Stimulated activated CD8-positive, alpha-beta memory T cell treated with anti-CD3 and anti-CD28 coated beads, Interleukin-7, amount 100 ng/mL, for 1 hour (primary cell): ENCODE measurements at places on chromosomes 1 and 21.

- no peak for DNase-seq
These were observed 3.8 kb upstream of the CA6 start for GRCh38 chr1:8941906-8942305.

DNA sequence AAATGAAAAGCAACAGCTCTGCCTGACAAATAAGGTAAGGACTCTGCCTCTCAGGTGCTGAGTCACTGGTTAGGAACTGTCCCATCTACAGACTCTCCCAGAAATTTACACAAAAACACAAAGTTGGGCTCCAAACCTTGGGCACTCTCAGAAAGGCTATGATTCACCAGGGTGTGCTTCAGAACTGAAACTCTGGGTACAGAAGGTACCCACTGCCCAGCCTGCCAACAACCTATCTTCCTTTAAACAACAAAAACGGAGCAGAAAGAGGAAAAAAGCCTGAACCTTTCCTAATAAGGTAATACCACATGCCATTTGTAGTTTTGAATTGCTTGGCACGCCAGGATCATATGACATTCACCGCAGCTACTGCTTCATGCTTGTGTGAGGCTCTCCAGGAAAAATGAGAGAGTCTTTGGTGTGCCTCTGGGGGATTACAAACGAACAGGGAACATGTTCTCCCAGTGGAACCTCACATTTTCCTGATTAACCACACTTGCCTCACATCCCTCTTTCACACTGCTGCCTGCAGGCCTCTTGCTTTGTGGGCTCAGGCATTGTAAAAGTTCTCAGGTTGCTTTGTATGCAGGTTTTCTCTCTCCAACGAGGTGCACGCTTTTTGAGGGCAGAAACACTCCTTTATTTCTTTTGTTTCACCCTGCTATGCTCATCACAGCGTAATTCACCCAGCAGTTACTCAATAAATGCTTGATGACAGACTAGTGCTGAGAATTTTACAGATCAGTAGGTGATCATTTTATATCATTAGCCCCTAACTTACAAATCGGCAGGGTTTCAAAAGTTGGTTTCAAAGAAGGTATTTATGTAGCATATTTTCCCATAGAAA lies 65.1 kb downstream of the GADD45A start:
- no peak for DNase-seq

DNA sequence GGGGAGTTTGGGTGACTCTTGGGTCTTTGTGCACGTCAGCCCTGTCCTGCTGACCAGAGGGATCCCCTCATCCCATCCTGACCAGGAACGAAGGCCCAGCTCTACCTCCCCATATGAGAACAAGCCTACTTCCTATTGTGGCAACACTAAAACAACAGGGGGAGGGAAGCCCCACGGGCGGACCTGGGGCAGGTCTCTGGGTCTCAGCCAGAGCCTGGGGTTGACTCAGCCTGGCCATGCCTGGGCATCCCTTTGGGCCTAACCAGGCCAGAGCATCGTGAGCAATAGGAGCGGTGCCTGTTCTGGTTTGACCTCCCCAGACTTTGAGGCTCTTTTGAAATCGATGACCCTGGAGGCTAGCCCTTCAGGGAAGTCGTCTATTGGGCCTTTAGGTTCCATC lies 16.8 kb downstream of the RPS6KA1 start:
- no peak for DNase-seq

- DNase-seq, result no peak
These were observed 81.3 kb upstream of the LYST start for GRCh38 chr1:235947989-235948388.

GRCh38 chr1:30012455-30013440 lies 710.6 kb downstream of the MATN1 start:
- DNase-seq, result no peak

GRCh38 chr1:41354956-41355355 lies 6.3 kb upstream of the FOXO6 start:
- DNase-seq, result no peak

DNA sequence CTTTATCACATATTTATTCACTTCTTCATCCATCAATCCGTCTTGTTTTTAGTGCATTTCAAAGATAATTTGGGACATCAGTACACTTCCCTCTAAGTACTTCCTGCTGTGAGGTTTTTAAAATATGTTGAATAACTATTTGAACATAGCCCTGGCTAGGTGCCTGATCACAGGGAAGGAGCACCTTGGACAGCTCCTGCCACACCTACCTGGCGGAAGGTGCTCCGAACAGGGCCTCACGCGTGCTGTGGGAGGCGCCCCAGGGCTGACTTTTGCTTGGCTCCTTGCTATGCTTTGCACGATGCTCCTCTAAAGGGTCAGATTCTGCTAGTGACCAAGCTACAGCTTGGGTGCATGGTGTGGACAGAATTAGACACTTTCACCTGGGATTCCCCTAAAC lies 4.9 kb upstream of the ATXN7L2 start:
- no peak for DNase-seq

- no peak for DNase-seq
These were observed 2.4 kb upstream of the USP33 start for GRCh38 chr1:77762072-77762476.

DNA sequence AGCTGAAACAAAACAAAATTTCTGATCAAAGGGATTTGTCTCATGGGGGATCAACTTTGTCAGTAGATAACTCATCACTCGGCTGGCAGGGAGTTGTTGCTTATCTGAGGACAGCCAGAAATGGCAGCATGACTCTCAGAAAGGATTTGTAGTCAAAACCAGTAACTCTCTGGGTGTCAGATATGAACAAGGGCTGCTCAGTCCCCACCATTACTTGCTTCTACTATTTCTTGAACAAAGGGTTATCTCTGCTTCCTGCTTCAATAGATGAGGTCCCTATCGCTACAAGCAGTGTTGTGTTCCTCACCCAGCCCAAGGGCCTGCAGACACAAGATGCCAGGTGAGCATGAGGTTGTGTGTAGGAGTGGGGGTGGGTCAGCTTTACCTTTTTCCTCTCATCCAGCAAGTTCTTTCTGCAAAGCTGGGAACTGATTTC lies 116.2 kb downstream of the PTBP2 start:
- DNase-seq, result no peak

DNA sequence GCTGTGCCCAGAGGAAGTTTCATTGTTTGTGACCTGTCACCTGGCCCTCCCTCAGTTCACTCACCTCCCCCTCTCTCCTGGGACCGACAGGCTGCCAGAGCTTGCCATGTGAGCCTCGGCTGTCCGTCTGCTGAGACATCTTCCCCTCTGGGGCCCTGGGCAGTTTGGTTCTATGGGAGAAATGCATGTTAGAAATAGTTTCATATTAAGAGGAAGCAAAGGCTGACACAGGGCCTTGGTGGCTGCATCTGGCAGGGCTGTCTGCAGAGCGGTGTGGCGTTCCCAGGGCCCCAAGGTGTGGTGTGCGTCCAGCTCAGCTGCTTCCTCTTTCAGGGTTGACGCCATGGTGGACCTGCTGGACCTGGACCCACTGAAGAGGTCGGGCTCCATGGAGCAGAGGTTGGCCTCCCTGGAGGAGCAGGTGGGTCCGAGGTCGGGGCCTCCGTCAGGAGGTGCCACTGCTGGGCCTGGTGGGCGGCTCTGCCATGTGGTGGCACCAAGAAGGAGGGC lies 31.9 kb upstream of the LRRC3 start:
- DNase-seq, result no peak

DNA sequence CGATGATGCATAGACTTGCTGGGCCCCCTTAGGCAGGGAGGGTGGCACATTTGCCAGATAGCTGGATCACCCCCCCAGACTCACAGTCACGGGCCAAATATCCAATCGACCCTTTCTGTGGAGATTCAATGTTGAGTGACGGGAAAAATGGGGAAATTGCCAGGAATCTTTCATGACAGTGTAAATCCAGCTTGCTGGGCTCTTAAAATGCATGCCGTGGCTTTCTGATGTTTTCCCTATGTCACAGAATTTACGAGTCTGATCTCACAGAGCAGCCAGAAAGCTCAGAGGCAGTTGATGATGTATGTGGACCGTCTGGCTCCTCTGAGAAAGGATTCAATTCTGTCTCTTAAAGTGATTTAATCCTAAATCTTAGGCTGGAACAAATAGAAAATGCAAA lies 150.1 kb upstream of the ZNF644 start:
- no peak for DNase-seq

DNA sequence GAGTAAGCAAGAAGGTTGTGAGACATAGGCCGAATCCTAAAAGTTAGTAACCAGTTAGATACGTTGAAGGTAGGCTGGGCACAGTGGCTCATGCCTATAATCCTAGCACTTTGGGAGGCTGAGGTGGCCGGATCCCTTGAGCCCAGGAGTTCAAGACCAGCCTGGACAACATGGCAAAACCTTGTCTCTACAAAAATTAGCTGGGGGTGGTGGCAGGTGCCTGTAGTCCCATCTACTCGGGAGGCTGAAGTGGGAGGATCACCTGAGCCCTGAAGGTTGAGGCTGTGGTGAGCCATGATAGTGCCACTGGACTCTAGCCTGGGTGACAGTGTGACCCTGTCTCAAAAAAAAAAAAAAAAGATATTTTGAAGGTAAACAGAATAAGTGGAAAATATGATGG lies 1.5 kb upstream of the PARP1 start:
- no peak for DNase-seq

DNA sequence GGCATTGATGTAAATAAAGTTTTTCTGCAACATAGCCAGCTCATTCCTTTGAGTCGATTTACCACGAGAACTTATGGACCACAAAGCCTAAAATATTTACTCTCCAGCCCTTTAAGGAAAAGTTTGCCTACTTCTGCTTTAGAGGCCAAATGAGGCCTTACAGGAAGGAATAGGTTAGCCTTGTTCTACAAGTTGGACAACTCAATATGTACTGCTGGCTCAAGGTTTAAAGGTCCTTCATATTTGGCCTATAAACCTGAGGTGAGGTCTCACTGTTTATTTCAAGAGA lies 144.5 kb upstream of the DNAH14 start:
- no peak for DNase-seq

- no peak for DNase-seq
These were observed 89.4 kb downstream of the GRIK3 start for GRCh38 chr1:36944883-36945282.

DNA sequence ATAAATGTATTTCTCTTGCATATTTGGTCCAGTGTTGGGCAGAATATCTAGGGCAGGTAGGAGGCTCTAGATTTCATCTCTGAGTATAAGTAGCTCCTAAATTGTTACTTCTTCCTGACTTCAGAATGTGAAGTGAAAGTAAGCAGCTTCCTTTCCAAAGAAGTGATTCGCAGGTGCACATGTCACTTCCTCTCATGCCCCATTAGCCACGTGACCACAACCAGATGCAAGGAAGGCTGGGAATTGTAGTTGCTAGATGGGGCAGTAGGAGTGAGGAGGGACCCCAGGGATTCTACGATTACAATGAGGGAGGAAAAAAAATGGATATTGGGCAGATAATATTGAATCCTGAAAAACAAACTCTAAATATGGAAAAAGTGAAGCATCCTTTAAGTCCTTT lies 113.2 kb upstream of the CYYR1 start:
- no peak for DNase-seq

DNA sequence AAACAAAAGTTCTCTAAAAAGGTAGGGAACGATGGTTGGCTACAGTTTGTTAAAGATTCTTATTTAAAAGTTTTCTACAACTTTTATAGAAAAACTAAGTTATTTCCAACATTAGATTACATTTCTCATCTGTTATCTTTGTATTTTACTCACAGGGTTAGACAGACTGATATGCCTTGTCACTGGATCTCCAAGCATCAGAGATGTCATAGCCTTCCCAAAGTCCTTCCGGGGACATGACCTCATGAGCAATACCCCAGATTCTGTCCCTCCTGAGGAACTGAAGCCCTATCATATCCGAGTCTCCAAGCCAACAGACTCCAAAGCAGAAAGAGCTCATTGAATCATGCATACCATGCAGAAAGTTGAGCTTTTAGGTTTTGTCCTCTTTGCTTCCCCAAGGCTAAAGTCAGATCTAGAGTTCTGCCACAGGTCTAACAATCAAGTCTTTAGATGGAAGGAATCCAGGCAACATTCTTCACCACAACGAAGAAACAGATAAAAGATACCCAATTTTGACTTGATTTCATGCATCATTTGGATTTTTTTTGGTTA lies 10.3 kb downstream of the GAS5 start:
- DNase-seq, result no peak

GRCh38 chr1:175138579-175138978 lies 54.0 kb downstream of the KIAA0040 start:
- DNase-seq, result no peak

DNA sequence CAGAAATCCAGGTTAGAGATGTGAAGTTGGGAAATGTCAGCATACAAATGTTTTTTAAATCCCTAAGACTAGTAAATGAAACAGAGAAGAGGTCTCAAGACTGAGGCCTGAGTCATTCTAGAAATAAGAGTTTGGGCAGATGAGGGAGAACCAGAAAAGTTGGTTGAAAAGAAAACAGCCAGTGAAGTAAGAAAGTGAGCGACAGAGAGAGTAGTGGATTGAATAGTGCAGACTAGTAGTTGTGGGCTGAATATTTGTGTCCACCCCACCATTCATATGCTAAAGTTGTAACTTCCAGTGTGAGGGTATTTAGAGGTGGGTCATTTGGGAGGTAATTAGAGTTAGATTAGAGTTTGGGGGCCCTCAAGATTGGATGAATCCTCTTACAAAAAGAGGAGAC lies 889.2 kb downstream of the TTLL7 start:
- no peak for DNase-seq

GRCh38 chr1:53783056-53783455 lies 44.1 kb upstream of the GLIS1 start:
- DNase-seq, result no peak

- DNase-seq, result no peak
These were observed 260.1 kb downstream of the VAV3 start for GRCh38 chr1:107704911-107705310.

DNA sequence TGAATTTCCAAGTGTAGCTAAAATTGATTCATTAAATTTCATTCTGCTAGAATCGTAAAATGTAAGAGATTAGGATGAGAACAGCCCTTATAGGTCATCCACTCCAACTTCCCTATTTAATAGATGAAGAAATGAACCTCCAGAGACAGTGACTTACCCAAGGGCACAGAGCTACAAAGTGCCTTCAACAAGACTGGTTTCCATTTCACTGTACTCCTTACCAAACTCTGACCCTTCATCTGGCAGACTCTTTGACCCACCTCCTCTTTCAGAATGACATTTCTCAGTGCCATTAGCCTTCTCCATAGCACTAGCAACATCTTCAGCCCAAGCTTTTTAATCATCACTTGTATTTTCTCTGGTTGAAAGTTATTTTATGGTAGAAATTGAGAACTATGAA lies 161.3 kb downstream of the NEK7 start:
- DNase-seq, result no peak

DNA sequence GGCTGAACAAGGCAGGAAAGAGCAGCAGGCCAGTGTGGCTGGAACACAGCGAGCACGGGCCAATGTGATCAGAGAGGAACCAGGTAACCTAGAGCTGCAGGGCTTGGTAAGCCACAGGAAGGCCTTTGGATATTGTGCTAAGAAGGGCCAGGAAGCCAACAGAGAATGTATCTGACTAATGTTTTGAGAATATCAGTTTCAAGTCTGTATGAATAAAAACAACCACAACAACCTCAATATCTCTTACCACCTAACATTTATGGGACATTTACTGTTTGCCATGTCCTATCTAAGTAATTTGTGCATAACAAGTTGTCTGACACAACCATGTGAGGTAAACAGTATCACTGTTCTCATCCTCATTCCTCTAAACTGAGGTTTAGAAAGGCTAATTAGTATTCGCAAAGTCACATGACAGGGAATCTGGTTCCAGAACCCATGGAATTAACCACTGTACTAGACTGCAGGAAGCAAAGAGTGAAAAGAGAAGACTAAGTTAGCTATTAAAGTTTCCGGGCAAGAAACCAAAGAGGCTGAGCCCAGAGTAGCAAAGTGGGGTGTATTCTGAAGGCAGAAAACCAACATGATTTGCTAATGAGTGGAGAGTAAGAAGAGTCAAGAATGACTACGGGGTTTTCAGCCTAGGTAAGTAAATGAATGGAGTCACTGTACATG lies 38.9 kb downstream of the SPRTN start:
- no peak for DNase-seq

- no peak for DNase-seq
These were observed 274.9 kb downstream of the LMO4 start for GRCh38 chr1:87603626-87604025.
